ENCODE measurements at places on chromosomes 6 and 20.

GRCh38 chr6:40349901-40350746, 237.0 kb downstream of the LRFN2 start:
- DNase-seq: no peak

- no peak for DNase-seq
Observed at GRCh38 chr6:41446907-41447545, 99.2 kb upstream of the FOXP4 start.

- DNase-seq: no peak
Observed at GRCh38 chr6:146878168-146878951, 279.6 kb downstream of the ADGB start.

- no peak for DNase-seq
Observed at GRCh38 chr20:1871807-1872458, 23.3 kb upstream of the SIRPA start.

DNA sequence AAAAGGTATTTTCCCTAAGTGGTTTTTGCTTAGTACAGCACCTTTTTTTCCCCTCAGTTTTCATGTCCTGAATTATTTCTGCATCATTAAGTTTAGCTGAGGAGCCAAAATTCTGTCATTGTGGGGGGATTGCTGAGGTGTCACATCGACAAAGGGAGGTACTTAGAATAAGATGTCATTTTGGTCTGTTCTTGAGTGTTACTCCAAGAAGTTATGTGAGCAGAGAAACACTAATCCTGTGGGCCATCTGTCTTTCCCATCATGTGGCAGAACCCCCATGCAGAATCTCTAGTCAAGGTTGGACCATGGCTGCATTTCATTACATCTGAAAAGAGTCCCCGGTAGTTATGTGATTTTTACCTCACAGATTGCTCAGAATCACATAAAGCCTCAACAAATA, 167.8 kb upstream of the CENPW start:
- no peak for DNase-seq

DNA sequence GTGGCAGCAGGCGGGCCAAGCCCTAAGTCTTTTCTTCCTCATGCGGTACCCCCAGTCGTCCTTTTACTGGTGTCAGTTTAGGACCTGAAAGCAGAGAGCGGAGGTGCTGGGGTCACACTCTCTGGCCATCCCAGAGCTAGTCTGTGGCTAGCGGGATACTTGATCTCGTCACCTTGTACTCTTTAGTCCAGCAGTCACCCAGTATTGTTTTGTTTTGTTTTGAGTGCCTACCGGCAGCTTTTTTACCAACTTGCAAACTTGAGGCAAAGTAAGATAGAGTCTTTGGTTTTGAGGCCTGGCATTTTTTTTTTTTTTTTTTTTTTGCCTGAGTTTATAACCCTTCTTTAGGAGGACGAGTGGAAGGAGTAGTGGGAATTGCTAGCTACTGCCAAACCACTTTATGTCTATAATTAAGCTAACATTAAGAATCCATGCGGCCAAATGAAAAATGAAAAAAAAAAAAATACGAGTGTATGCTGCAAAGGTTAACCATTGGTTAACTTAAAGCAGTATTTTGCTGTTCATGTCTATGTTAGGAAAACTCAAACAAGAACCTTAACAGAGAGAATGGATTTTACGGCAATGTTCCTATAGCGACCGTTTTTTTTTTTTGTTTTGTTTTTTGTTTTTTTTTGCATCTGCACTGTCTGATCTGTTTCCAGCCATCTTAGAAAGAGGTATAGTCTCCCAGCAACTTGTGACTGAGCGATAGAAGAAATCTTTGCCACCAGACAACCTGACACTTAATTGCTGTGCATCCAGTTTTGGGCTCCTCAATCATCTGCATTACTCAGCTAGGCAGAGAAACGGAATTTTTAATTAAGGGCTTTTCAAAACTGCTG, 56.9 kb downstream of the FAM217A start:
- DNase-seq: peak; percentile 52

- no peak for DNase-seq
Observed at GRCh38 chr6:105894556-105894955, 191.6 kb upstream of the PRDM1 start.

DNA sequence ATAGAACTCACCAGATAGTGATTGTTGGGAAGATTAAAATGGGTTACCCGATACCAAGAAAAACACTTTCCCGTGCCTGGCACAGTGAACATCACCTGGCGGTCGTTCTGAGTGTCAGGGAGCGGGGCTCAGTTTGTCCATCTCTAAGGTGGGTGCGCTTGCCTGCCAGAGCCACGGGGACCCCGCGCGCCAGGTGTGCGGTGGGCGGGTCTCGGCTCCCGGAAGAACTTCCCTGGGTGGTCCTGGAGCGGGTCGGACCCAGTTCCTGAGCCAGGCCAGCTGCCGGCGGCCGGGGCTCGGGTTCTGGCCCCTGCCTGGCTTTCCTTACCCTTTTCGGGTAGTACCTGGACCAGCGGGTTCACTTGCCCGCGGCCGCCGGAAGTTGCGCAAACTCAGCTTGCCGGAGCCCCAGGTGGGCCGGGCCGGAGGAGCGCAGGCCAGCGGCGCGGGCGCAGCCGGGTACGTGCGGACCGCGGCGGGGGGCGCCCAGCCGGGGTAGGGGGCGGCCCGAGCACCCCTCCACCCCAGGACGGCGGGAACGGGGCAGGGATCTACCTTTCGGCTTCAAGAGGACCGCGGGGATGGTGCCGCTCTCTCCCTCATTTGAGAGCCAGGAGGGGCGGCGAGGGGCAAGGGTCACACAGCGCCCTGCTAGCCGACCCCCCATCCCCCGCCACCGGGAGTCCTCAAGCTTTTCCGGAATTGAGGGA, 7.5 kb downstream of the FAM110A start:
- DNase-seq: no peak

- DNase-seq: no peak
Observed at GRCh38 chr6:29447670-29448069, 8.6 kb downstream of the OR10C1 start.

DNA sequence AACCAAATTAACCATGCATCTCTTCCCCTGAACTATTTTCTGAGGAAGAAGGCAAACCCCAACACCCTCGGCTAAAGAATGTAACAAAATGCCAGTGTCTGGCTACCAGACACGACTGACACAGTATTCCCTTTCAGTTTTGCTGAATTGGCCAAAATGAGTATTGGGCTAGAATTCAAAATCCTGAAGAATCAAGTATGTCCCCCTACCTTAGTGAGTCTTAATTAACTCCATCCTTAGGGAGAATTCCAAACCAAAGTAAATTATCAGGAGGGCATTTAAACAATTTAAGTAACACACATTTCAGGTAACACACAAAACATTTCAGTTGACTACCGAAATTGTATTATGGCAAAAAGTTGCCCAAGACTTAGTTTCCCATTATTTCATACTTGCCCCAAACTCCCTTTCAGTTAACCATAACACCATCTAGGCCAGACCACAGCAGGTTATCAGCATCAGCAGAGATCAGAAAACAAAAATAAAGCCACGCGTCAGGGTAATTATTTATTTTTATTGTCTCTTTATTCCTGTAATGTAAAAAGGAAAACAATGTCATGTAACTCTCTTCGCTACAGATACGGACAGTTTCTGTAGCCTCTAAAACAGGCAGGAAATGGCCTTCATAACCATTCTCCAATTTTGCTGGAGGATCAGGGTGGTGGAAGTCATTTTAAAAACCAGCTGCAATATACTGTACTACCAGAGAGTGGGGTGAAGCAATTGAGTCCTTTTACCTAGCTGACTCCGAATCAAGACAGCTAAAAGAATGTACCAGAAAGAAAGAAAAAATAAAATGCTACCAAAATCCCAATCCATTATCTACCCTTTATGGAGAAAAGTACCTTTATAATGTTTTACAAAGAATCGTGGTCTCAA, 1.9 kb downstream of the SNX5 start:
- peak; percentile 41 for DNase-seq

- no peak for DNase-seq
Observed at GRCh38 chr6:18293076-18293904, 29.0 kb upstream of the DEK start.

GRCh38 chr6:43833223-43833995, 63.4 kb downstream of the VEGFA start:
- no peak for DNase-seq

GRCh38 chr6:157885876-157886275, 62.8 kb downstream of the SNX9 start:
- no peak for DNase-seq

DNA sequence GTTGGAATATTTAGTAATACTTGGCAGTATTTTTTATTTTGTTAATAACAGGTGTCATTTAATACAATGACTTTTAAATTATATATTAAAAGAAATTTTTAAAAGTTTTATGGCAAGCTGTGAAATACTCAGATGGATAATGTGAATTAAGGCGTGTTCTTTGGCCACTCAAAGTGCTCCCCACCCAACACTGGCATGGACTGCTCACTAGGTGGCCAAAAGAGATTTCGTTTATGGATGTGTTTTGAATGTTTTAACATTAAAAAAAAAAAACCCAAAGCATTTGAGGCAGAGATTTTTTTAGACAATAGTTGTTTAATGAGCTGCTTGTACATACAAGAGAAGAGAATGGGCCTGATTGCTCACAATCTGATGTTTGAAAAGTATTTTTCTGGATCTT, 86.5 kb downstream of the QKI start:
- DNase-seq: no peak

DNA sequence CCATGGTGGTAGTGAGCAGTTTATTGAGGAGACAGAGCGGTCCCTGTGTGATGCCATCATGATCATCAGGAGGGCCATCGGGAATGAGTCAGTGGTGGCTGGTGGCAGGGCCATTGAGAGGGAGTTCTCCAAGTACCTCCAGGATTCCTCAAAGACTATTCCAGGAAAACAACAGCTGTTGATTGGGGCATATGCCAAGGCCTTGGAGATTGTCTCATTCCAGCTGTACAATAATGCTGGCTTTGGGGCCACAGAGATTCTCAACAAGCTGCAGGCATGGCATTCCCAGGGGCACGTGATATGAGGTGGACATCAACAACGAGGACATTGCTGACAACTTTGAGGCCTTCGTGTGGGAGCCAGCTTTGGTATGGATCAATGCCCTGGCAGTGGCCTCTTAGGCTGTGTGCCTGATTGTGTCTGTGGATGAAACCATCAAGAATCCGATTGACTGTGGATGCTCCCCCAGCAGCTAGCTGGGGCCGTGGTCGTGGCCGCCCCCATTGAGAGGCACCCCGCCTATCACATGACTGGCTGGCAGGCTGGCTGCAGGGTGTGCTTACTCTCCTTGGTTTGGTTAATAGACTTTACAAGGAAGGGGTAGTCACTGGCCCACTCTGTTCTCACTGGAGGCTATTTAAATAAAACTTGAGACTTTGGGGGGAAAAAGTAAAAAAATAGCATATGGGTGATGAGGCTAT, 16.7 kb downstream of the RAET1E start:
- DNase-seq: no peak

DNA sequence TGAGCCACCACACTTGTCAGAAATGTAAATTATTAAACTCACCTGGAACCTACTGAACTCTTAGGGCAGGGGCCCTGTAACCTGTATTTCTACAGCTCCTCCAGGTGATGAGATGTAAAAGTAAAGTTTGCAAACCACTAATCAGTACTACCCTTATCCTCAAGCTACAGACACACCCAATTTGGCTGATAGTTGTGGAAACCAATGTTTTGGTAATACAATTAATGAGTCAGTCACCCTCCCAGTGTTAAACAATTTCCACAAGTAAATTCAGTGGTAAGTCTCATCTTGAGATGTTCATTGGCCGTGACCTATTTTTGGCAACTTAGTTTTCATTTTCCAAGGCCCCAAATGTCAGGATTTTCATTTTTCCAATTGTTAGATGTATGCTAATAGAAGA, 29.6 kb downstream of the GCNT2 start:
- no peak for DNase-seq

GRCh38 chr6:147063469-147064031, 140.7 kb upstream of the STXBP5 start:
- DNase-seq: no peak

DNA sequence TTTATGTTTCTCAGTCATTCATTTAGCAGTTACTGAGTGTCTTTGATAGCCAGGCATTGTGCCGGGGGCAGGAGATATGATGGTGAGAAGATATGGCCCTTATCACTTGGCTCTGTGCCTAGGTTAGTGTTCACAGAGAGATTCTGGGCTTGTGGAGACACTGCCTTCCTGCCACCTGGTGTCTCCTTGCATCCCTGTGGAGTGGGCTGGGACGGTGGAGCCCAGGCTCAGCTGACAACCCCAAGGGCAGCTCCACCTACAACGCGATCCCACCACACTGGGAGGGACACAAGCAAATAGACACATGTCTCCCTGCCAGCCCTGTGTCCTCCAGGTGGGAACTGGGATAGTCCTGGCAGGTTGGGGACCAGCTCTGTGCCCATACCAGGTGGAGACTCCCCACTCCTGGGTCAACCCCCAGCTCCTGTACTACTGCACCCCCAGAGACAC, 30.3 kb upstream of the VEGFA start:
- no peak for DNase-seq

- DNase-seq: no peak
Observed at GRCh38 chr6:53496797-53497375, 48.0 kb downstream of the GCLC start.

DNA sequence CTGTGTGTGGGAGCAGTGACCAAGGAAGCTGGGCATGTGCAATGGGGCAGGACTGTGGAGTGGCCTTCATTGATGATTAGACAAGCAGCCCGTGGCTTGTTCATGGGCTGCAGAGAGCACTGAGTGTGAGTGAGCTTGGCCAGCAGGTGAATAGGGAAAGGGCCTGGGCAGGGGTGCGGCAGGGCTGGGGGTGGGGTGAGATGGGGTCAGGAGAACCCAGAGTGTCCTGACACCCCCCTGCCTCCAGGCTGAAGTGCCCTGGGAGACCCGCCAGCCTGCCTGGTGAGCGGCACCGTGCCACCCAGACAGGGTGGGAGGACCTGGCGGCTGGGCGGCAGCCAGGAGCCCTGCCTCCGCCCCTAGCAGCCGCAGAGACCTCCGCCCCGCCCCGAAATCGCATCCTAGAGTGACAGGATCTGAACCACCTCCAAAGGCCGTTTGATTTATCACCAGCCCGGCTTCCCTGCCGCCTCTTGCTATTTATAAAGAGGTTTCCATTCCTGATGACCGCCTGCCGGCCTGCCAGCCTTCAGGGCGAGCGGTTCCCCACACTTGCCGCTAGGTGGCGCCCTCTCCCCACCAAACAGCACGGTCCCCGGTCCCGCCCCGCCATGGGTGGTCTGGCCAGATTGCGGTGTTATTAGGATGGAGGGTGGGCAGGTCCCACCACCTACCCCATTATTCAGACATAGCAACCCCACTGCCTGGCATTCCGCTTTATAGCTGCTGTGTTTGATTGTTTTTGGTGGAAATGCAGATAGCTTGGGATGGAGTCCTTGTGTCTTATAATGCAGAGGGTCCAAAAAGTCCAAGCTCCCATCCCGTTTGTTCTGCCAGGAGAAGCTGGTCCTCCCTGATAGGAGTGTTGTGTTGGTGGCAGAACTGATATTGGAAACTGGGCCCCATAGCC, 3.5 kb downstream of the MYLK2 start:
- DNase-seq: peak; percentile 38

- no peak for DNase-seq
Observed at GRCh38 chr6:41966961-41967311, 25.3 kb upstream of the CCND3 start.
